ENCODE measurements at places on chromosomes 2 and 18.

GRCh38 chr18:70359071-70359470 lies 70.2 kb downstream of the SOCS6 start:
- no peak for DNase-seq

GRCh38 chr2:2871480-2872308 lies 505.9 kb downstream of the EIPR1 start:
- no peak for DNase-seq

DNA sequence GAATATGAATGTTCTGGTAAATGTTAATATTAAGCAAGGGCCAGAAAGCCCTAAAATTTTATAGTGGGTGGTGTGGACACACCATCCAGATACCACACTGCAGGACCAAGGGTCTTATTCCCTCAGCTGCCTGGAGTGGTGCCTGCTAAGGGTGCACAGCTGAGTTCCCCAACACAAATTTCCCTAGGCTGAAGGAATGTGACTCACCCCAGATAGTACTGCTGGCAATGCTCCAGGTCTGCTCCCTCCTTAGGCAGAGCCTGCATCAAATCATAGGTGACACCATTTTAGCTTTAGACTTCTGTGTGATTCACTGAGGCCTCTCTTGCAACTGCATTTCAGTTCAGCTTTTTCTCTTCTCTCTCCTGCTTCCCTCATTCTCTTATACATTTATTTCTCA lies 321.1 kb downstream of the SATB2 start:
- no peak for DNase-seq

DNA sequence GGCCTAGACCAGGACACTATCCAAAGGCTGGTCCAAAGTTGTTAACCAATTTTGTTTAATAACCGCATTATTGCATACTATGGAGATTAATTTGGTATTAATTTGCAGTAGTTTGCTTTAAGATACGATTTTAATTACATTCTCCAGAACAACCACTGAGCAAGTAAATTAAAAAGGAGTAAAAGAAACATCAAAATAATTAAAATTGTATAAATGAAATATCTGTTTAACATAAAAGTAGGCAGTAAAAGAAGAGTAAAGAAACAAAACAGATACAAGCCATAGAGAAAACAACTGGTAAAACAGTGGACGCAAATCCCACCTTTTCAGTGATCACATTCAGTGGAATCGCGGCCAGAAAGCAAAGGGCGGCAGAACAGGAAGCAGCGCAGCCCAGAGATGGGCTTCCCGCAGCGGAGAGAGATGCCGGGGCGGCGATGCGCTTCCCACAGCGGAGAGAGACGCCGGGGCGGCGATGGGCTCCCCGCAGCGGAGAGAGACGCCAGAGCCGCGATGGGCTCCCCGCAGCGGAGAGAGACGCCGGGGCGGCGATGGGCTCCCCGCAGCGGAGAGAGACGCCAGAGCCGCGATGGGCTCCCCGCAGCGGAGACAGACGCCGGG lies 176.8 kb downstream of the RTP5 start:
- no peak for DNase-seq

GRCh38 chr18:22871809-22872525 lies 61.2 kb upstream of the RBBP8 start:
- no peak for DNase-seq

DNA sequence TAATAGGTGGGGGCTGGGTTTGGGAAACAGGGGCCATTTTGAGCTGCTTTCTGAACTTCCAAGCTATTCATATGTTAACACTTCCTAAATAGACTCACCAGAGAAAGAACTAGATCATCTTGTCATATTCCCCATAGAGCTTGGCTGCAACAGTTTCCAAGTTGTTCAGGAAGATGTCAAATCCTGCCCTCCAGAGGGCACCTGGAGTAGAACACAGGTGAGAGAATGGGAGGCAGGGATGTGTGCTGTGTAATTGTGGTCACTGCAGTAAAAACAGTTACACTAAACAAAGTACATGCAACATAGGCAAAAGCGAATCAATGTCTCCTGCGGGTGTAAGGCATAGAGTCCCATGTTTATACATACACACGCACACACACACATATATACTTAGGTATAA lies 34.5 kb upstream of the LRRC30 start:
- DNase-seq, result no peak

GRCh38 chr2:133293544-133294353 lies 274.5 kb downstream of the NCKAP5 start:
- no peak for DNase-seq

GRCh38 chr18:6399776-6400175 lies 14.9 kb downstream of the L3MBTL4 start:
- no peak for DNase-seq

GRCh38 chr18:25560369-25560768 lies 208.4 kb upstream of the ZNF521 start:
- no peak for DNase-seq

DNA sequence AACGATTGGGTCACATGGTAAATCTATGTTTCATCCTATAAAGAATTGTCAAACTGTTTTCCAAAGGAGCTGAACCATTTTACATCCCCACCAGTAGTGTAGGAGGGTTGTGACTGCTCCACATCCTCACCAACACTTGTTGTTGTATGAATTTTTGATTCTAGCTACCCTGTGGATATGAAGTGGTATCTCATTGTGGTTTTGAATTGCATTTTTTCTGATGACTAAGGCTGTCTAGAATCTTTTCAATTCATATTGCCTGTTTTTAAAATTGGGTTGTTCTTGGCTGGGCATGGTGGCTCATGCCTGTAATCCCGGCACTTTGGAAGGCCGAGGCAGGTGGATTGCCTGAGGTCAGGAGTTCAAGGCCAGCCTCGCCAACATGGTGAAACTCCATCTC lies 44.5 kb downstream of the TXNL1 start:
- no peak for DNase-seq

GRCh38 chr2:207037896-207038295 lies 98.6 kb downstream of the CPO start:
- no peak for DNase-seq

- DNase-seq, result no peak
Observed at GRCh38 chr18:63175264-63175663, 144.3 kb downstream of the BCL2 start.

All from stimulated activated CD4-positive, alpha-beta T cell treated with anti-CD3 and anti-CD28 coated beads, Interleukin-4, amount 100 ng/mL, for 1 hour (primary cell).